ENCODE measurements at places on chromosomes 2 and 18.

- DNase-seq = no peak
Observed at GRCh38 chr2:134677856-134678756, 40.7 kb downstream of the TMEM163 start.

- no peak for DNase-seq
Observed at GRCh38 chr18:13272416-13272815, 53.9 kb downstream of the LDLRAD4 start.

DNA sequence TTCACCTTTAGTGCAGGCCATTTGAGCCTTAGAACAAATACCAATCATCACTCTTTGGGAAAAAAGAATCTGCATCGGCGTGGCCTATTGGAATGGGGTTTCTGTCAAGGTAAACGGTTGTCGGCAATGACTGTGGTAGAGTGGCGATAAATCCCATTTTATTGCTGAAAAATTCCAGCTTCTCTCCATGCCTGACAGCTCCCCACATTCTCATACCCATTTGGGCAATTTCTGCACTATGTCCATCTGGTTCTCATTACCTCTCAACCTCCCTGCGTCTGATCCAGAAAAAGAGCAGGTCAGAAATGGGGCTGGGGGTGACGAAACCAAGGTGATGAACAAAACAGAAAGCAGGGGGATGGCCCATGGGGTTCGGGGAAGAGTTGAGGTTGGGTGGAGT lies 254.0 kb downstream of the MEIS1 start:
- no peak for DNase-seq

DNA sequence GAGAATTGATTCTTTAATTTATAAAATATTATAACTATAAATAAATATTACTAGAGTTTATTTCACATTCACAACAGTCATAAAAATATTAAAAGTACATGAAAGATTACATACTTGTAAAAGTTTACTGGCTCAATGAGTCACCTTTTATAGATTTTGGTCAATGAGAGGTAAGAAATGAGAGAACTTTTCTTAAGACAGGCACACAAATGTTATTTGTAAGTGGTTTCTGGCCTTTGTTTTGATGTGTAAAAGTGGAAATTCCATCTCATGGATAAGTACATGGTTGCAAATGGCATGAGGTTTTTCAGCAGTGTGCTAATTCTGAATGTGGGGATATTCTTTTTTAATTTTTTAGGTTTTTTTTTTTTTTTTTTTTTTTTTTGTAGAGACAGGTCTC lies 63.8 kb downstream of the TTC27 start:
- no peak for DNase-seq

- no peak for DNase-seq
Observed at GRCh38 chr2:232530626-232531260, 4.8 kb downstream of the CHRND start.

GRCh38 chr18:67463829-67464228 lies 52.7 kb downstream of the DSEL start:
- DNase-seq = no peak

DNA sequence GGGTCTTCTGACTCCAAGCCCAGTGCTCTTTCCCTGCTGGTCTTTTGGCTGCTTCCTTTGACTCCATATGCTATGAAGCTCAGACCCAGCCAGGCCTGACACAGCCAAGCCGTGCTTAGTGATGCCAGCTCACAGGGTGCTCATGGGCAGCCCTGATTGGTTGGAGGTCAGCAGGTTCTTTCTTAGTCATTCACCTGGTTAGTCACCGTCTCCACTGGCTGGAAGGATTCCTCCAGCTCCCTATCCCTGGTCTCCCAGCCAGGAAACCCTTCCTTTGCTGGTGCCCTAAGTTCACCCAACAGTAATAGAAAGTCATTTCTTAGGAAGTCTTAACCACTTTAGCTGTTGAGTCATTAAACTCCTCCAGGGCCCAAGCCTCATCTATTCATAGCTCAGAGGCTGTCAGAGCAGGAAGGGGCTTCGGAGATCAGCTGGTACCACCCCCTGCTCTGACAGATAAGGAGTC lies 3.9 kb downstream of the KCNK3 start:
- DNase-seq = no peak

- no peak for DNase-seq
Observed at GRCh38 chr2:157895531-157895930, 19.4 kb upstream of the ACVR1 start.

DNA sequence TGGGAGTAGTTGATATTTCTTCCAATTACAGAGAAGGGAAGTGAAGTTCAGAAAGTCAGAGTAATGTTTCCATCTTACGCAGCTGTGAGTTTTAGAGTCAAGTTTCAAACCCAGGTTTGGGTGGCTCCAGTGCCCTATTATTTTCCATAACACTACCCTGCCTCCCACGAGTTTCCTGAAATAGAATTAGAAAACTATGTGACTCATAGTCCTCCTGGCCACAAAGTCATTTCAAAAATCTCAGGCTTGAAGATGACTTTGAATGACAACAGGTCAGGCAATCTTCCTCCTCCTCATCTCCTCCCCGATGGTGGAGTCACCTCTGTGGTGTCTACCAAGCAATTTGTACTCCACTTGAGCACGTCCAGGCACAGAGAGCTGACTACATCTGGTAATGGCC lies 212.3 kb upstream of the TRIB2 start:
- no peak for DNase-seq

- no peak for DNase-seq
Observed at GRCh38 chr2:188676010-188676400, 298.2 kb upstream of the COL3A1 start.

DNA sequence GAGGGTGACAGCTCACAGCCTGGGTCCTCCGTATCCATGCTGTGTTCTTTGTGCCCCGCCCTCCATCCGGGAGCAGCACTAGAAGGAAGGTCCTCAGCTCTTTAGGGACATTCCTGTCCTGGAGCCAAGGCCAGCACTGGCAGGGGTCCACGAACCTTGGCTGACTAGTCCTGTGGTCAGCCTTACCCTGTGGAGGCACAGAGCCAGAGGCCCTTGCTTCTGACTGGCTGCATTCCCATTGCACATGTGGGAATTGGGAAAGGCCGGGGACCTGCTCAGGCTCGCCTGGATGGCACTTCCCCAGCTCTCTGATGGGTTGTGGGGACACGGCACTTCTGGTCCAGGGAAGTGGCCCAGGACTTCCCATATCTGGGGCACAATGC lies 24.9 kb upstream of the RHOB start:
- DNase-seq = no peak

DNA sequence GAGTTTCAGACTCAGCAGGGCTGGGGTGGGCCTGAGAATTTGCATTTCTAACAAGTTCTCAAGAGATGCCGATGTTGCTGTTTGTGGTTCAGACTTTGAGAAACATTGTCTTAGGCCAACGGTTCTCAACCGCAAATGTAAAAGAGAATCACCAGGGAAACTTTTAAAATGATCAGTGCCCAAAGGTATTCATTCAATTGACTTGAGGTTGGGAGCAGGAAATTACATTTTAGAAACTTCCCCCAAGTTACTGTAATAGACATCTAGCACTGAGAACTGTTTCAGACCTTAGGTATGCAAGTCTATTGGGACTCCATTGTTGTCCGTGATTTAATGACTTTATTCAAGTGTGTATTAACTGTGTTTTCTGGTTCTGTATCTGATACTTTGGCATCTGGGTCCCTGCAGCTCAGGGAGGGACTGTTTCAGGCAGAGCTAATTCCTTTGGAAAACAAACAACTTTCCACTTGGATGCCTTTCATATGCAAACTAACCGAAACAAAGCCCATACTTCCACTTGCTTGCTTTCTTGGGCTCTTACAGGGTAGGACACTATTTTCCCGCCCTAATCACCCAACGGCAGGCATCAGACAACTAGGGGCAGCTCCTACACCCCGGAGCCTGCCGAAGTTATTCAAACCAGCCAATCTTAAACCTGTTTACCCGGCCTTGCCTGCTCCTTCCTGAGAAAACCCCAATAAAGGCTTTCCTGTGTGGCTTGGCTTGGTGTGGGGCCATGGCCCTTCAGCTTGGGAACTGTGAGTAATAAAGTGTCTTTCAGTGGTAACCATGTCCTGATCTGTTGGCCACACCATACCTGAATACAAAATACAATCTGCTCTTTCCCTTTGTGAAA lies 97.6 kb downstream of the POLE4 start:
- DNase-seq = no peak

DNA sequence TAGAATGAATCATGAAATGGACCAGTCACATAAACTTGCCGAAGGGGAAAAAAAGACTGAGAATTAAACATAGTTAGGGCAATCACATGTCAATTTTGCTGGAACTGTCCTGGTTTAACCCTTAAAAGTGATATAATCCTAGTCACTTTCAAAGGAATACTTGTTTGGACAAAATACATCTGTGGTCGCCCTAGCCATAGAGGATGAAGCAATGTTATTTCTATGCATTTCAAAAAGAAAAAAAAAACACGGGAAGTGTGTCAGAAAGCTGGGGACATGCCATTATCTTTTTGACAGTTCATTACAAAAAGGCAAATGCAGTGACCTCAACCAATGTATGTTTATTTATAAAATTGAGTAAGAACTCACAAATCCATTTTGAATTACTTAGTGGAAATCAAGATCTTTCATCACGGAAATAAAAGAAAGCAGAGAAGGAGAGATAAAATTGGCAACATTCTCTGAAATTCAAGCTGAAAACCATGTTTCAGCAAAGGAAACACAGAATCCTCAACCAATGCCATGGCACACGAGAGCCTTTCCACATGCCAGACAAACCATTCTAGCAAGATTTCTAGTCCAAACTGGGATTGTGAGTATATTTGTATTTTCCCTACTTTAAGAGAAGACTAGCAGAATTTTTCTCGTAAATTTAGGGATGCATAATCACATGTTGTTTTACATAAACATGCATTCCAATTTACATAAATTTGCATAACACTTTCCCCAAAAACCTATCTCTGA lies 854.3 kb upstream of the ACVR2A start:
- DNase-seq = no peak

DNA sequence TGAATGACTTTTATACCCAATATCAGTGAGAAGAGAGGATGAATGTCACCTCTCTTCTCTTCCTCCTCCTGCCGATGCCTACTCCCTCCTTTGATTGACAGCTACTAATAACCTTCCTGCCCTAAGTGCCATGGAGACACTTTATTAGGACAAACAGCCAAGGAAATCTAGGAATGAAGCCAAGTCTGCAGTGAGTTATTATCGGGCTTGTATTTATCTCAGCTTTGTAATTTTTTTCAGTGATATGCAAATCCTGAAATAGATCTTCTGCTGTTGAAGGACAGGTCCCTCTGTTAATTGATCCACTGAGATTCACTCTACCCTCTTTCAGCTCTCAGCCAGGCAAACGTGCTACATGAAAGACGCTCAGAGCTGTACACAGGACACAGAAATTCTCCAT lies 686.7 kb downstream of the TMEM182 start:
- no peak for DNase-seq

DNA sequence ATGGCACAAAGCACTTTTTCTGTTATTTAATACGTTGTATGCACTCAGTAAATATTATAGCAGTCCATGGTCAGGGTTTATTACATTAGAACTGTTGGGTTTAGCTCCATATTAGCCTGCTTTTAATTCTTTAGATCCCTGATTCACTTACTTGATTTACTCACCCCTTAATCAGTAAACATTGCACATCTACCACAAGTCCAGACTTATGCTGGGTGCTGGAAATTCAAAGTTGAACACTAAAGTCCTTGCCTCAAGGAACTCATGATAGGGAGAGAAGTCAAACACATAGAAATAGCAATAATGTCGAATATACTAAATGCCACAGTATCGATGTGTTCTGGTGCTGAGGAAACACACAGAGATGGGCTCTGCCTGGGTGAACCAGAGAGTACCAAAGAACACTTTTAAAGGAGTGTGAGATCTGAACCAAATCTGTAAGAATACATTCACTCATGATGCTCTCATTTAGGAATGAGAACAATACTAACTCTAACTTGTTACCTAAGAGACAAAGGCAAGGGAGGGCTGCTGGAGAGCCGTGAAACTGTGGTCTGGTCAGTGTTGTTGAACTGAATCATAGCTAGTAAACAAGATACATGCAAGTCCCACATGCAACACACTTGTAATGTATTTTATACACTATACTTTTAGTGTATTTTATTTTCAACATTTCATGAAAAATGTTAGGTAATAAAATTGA lies 4.9 kb downstream of the STAT4 start:
- DNase-seq = no peak

DNA sequence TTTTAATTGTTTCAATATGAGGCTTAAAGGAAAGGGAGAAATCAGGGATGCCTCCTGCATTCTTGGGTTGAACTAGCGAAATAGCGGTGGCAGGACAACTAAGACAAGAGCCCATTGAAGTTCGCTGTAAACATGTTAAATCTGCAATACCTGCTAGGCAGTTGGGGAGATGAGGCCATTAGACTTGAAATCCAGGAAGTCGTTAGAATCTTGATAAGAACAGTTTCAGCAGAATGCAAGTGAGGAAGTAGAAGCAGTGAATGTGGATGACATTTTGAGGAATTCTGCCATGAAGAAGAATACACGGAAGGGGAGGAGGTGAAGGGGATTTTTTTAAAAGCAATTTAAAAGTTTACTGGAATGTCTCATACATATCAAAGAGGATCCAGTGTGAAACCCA lies 109.7 kb downstream of the LPIN1 start:
- DNase-seq = no peak

- DNase-seq = no peak
Observed at GRCh38 chr2:32502941-32503340, 124.9 kb upstream of the TTC27 start.

GRCh38 chr2:208294482-208295024 lies 28.5 kb downstream of the PIKFYVE start:
- no peak for DNase-seq

GRCh38 chr2:224417361-224417729 lies 15.4 kb upstream of the FAM124B start:
- DNase-seq = no peak

DNA sequence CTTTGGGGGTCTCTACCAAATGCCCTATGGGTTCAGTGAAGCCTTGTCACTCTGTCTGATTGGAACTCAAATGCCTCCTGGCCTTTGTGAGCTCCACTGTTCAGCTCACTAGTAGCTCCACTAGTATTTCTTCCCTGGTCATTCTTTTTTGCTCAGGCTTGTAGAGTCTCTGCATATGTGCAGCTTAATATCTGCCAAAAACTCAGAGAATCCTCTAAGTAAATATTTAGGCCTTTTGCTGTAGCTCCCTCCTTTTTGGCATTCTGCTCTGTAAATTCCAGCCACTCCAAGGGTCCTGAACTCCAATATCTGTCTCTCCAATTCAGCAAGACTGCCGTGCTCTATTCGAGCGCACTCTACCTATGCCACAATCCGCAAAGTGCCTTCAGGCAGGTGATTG lies 146.5 kb downstream of the MAIP1 start:
- DNase-seq = no peak

GRCh38 chr2:33645861-33646260 lies 46.8 kb upstream of the FAM98A start:
- no peak for DNase-seq

GRCh38 chr2:109692013-109692743 lies 78.0 kb downstream of the SOWAHC start:
- no peak for DNase-seq

DNA sequence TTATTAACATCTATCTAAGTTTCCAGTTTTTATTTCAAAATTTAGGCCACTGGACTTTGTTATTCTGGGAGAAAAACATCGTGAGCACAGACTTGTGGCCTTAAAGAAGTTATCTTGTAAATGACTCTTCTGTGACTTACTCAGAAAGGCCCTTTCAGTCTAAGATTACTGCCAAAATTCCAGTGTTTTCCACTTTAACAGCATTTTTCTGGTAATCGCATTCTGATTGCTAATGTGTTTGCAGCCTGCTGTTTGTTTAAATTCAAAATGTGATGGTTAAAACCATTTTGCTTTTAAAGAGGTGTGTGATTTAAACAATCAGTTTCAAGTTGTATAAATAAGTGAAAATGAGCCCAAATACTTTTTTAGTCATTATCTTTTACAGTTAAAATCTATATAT lies 136.7 kb upstream of the DAPL1 start:
- DNase-seq = no peak

- no peak for DNase-seq
Observed at GRCh38 chr18:43869451-43870008, 592.2 kb upstream of the SYT4 start.
